A549 treated with GW870086 at 1 μM for 4 hours (cell line): ENCODE measurements at places on chromosomes 13 and 19. TPM values are rescaled to one million over a fixed set of nuclear protein-coding genes. Genes with fewer than 3 reads are reported as not detected.

The CAPS gene
- 0.86 to 1.5 TPM (median 0.96 TPM) in 5 replicates for total RNA-seq

The FUZ gene
- total RNA-seq: 11.6 to 16.0 TPM (median 15.7 TPM) in 5 replicates

The ZNF729 gene
- total RNA-seq: not detected in 5 replicates

The SIGLEC7 gene
- not detected in 5 replicates for total RNA-seq

The ZNF98 gene
- total RNA-seq: not detected in 5 replicates

The NLRP11 gene
- total RNA-seq: 0.03 to 0.07 TPM in 2 of 5 replicates, not detected in the others

The EPN1 gene
- 130 to 211 TPM (median 195 TPM) in 5 replicates for total RNA-seq

The TSSK6 gene
- 0.86 to 1.8 TPM (median 1.7 TPM) in 5 replicates for total RNA-seq
